ENCODE measurements at places on chromosomes 12 and 14.

DNA sequence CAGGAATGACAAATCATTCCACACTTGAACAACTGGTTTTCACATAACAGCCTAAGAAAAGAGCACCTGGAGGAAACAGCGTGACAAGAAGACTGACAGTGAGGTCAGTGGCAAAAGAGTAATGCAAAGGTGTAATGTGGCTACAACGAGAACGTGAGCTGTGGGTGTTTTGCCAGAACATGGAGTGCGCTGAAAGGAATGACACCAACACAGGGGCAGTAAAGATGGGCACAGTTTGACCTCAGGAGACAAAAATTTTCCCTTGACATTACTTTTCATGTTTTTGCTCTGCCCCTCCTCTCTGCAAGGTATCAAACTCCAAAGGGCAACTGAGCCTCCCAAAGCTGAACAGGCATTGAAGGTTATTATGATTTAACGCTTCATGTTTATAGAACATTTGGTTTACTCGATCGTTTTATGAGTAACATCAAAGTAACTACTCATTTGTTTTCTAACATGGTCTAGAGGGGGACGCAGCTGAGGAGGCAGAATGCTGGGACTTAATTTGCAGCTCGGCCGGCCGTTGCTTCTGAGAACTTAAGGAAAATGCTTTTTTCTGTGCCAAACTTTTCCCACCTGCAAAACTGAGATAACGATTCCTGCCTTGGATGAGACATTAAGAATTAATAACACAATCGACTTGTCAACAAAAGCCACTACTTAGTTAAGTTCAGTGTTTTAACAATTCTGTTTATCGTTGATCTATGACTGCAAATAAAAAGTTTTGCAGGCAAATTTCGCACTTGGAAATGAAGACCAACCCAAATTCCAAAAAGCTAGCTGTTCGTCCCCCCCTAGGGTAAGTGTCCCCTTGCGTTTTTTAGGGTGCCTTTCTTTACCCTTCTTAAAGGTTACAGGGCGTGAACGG, 954 bp downstream of the HAUS4 start:
- DNase-seq = no peak

GRCh38 chr14:66563731-66564130, 55.8 kb downstream of the GPHN start:
- DNase-seq = no peak

DNA sequence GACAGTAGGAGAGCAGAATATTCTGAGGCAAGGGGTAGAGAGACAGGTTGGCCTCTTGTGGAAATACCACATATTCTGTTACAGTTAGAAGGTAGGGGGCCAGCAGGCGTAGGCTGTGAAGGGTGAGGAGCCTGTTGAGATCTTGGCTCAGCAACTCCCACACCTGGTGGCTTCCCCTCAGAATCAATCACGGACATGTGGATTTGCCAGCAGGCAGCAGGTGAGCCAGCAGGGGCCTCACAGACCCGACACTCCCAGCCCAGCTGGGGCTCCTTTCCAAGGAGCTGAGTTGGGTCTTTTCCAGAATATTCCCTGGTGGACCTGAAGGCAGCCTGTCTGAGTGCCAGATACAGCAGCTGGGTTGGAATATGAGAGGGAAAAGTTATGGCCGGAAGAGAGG, 150.0 kb upstream of the CRY1 start:
- DNase-seq = no peak

- no peak for DNase-seq
Observed at GRCh38 chr14:80315681-80316080, 104.4 kb upstream of the DIO2 start.

GRCh38 chr12:26135571-26135970, 10.7 kb upstream of the BHLHE41 start:
- no peak for DNase-seq

DNA sequence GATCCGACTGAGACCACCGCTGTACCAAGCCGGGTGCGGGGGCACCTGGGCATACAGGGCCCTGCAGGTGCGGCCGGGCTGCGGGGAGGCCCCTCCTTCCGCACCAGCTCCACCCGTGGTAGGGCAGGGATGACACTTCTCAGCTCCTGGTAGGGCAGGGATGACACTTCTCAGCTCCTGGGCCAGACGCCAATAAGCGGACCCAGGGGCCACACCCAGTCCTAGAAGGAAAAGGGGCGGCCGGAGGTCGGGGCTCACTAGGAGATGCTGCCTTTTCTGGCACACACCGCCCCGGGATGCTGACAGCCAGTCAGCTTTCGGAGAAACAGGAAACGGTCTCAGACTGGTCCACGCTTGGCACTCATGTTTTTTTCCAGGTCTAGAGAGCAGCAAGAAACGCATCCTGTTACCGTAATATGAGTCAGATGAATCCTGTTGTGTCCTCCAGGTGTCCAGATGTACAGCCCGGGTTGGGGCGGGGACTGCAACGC, 34.8 kb downstream of the NFKBIA start:
- DNase-seq = no peak

- no peak for DNase-seq
Observed at GRCh38 chr12:124756166-124756565, 107.5 kb downstream of the SCARB1 start.

GRCh38 chr12:62618930-62619329, 152.3 kb downstream of the MON2 start:
- DNase-seq = no peak

- DNase-seq = no peak
Observed at GRCh38 chr12:100987552-100988521, 193.3 kb downstream of the ANO4 start.

DNA sequence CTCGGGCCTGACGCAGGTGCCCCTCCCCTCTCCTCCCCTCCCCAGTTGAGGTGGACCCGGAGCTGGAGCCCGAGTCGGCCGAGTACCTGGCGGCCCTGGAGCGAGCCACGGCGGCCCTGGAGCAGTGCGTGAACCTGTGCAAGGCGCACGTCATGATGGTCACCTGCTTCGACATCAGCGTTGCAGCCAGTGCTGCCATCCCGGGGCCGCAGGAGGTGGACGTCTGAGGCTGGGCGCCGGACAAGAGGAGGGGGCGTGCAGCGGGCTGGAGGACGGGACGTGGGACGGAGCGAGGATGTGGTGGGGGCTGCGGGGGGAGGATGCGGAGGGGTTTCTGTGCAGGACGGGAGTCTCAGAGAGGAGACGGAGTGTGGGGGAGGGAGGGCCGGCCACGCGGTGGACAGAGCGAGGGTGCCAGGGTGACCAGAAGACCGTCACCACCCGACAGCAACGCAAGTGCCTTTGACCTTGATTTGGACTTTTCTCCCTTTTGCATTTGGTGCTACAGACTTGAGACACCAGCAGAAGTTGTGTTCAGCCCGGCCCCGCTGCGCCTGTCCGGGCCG, 41.3 kb downstream of the KIF26A start:
- DNase-seq = no peak

- no peak for DNase-seq
Observed at GRCh38 chr14:101250336-101250947, 310.9 kb upstream of the DIO3 start.

DNA sequence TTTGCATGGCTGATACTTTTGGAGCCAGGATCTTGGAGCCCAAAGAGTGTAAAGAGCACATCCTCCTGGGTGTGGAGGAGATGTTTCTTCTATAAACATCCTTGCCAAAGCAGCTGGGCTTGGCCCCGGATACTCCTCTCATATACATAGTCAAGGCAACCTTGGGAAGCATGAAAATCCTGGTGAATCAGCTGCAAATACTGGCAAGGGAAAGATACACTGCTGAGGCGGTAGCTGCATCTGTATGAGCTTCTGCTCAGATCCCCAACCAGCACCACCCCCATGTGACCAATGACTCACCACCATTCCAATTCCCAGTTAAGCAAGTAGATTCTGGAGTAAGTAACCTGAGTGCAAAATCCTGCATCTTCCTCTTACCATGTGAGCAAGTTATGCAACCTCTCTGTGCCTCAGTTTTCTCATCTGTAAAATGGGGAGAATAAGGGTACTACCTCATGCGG, 567.4 kb downstream of the MED13L start:
- no peak for DNase-seq

GRCh38 chr14:92463141-92463540, 50.4 kb upstream of the RIN3 start:
- no peak for DNase-seq

DNA sequence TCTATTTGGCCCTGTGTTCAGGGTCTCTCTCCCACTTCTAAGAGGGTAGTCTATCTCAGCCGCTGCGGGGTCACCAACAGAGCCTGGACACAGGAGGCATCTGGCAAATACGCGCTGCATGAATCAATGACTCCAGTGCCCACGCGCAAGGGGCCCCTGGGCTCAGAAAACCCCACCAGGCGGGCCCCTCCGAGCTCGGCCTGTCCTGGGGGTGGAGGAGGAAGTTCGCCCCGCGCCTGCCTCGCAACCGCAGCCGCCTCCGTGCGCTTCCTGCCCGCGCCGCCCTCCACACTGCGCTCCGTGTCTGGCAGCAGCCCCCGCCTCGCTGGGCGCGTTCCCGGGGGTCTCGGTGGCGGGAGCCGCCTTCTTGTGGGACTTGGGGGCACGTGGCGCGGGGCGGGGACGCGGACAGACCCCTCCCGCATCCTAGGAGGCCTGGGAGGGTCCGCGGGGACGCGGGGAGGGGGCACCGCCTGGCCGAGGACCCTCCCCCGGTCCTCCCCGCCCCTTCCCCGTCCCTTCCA, 811 bp upstream of the FBRSL1 start:
- peak; percentile 63 for DNase-seq

DNA sequence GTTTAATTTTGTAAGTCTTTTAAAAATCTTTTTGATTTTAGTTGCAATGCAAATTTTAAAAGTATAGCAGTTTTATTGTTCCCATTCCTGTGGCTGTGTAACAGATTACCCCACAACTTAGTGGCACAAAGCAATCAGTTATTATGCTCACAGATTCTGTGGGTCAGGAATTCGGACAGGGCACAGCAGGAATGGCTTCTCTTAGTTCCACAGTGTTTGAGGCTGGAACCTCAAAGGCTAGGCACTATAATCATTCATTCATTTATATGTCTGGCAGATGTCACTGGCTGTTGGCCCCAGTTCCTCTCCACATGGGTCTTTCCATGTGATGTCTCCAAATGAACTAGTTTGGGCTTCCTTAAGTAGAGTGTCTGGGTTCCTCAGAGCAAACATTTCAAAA, 193.3 kb downstream of the RAD51B start:
- DNase-seq = no peak

GRCh38 chr14:103141117-103141796, 18.0 kb downstream of the TNFAIP2 start:
- peak; percentile 49 for DNase-seq

DNA sequence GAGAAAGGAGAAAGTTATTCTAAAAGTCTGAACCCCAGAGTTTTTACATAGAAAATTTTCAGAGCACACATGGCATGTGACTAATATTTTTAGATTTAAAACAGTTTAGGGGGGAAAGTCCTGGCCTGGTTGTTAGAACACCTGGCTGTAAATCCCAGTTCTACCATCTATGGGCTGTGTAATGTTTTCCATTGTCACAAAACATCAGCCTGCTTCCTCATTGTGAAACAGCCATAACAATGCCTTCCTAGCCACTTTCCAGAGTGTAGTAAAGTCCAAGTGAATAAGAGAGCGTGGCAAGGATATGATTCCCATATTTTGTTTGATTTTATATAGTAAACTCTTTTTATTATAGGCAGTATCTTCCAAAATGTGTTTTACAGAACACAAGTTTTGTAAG, 310.0 kb upstream of the DCN start:
- no peak for DNase-seq

- DNase-seq = no peak
Observed at GRCh38 chr14:75578786-75579337, 442 bp downstream of the FLVCR2 start.

DNA sequence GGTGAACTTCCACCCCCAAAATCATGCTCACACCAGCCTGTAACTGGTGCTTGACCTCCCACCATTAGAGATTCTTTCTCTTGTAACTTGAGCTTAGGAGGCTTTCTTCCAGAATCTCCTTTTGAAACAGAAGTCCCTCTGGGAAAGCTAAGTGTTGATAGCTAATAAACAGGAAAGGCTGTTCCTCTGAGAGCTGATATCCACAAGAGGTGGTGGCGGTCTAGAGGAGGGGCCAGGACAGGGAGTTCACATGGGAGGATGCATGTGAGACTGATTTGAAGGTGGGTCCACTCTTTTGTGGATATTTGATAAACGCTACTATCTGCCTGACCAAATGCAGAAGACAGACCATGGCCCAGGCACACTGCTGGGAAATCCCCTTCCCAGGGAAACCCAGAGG, 10.2 kb upstream of the PRMT8 start:
- no peak for DNase-seq

DNA sequence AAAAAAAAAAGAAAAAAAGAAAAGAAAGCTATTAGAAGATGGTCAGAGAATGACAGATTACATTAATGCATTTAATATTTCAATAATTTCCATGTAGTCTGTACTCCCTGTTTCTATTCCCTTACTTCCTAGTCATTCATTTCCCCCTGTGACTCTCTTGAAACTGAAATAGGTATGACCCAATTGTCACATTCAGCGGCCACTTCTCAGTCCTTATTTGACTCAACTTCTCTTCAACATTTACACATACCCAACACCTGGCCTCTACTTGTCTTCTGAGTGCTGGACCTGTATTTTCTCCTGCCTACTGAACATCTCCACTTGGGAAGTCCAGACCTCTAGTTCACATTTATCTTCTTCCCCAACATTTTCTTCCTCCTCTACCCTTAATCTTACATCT, 7.2 kb downstream of the EEA1 start:
- no peak for DNase-seq

GRCh38 chr12:3655328-3655900, 97.5 kb downstream of the CRACR2A start:
- DNase-seq = peak; percentile 7

DNA sequence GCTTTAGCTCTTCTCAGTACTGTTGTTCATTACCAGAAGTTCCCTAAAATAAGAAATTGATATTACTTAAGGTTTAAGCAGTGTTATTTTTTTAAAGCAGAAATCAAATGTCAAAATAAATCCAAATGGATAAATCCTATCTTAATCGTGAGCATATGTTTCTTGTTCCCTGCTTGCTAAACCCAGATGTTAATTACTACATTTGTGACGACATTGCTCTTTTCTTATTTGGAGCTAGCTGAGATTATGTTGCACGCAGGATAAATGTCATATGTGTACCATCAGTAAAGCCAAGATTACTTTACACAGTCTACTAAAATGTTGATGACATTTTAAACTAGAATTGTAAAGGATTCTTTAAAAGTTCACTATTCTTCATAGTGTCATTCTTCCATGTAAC, 157.5 kb downstream of the PLCZ1 start:
- DNase-seq = no peak

DNA sequence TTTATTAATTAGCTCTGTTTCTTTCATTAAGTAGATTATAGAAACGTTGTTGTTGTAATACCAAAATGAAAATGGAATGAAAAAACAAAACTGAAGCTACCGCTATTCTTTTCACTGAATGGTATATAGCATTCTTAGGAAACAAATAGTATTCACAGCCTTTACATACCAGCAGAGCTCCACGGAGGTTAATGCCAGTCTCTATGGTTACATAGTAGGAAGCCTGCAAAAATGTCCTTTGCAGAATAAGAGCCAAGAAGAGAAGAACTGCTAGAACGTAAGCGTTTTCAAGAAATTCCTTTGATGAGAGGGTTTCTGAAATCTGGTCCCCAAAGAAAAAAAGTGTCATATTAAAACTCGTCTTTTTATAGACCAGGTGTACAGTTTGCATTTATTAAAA, 30.6 kb downstream of the ABCC9 start:
- no peak for DNase-seq

Measured in activated naive CD8-positive, alpha-beta T cell treated with anti-CD3 and anti-CD28 coated beads, Interleukin-2, amount 50 U/mL, for 24 hours (primary cell).